ENCODE measurements at places on chromosomes 13 and 19.

GRCh38 chr19:13055213-13056051 lies 47.2 kb downstream of the LYL1 start:
- DNase-seq, result no peak

- no peak for DNase-seq
Observed at GRCh38 chr19:58034477-58034793, 610 bp downstream of the ZSCAN1 start.

DNA sequence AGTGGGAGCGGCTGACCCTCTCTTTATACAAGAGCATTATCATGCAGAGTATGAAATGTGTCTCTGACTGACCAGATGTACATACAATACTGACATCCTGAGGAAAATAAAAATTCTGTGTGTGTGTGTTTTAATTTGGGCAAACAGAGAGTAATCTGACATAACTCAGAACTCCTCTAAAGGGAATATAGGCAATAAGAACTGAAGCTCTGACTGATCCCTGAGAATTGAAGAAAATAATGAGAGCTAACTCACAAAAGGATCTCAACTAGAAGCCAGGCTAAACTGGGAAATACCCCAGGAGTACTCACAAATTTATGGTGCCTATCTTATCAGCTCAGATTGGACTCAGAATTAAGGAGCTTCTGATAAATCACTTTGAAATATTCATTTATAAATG lies 539.9 kb downstream of the OLFM4 start:
- no peak for DNase-seq

- no peak for DNase-seq
Observed at GRCh38 chr13:72317346-72318109, 409.9 kb downstream of the MZT1 start.

- no peak for DNase-seq
Observed at GRCh38 chr13:24141333-24141910, 19.1 kb upstream of the SPATA13 start.
